ENCODE measurements at places on chromosomes 7 and 10.

GRCh38 chr7:17940951-17941431, 697 bp upstream of the SNX13 start:
- DNase-seq, result no peak

DNA sequence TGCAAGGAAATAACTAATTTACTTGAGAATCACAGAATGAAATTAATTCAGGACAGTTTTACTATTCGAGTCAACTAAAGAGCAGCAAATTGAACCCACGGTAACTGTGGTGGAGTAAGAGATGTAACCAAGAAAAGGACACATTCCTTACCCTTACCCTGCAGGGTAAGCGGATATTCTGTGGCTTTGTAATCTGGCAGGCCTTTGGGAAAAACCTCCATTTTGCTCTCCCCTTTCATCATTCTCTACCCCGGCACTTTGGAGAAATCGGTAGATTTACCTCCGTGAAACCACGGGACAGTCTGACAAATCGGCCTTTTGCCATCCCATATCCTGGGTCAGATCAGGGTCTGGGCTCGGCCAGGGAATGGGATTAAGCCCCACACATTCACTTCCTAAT, 18.4 kb downstream of the RCC1L start:
- no peak for DNase-seq

DNA sequence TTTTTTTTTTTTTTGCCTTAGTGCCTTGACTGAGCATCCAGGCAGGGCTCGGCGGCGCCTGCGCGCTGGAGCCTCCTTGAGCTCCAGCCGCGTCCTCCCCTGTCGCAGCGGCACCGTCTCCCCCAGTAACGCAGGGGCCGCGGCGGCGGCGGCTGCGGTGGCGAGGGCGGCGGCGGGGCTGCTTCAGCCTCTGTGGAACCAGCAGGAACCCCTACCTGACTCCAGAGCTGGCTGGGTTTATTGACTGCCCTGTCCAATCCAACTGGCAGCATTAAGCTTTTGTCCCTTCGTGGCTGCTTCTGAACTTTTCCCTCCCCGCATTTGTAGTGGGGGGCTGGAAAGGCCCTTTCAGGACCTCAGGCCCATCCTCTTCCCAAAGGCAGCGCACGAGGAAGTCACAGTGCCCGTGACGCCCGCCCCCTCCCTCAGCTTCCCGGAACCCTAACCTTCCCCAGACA, at the start of gene GPR85:
Gene GPR85, minus strand, starts transcription at position 397 of the 458 bp plus-strand sequence. CDS start 2,106 bp downstream, outside the sequence.
- peak; percentile 71 for DNase-seq

DNA sequence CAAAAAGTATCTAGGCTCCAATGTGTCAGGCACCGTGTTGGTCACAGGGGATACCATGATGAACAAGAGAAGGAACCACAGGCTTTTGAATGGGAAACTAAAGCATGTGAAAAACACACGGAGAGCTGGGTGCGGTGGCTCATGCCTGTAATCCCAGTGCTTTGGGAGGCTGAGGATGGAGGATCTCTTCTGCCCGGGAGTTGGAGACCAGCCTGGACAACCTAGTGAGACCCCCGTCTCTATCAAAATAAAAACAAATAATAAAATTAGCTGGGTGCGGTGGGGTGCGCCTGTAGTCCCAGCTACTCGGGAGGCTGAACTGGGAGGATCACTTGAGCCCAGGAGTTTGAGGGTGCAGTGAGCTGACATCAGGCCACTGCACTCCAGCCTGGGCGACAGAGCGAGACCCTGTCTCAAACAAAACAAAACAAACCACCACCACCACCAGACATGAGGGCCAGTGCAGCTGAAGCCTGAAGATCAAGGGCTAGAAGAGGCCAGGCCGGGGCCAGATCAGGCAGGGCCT, 611 bp upstream of the COPS6 start:
- DNase-seq, result no peak

DNA sequence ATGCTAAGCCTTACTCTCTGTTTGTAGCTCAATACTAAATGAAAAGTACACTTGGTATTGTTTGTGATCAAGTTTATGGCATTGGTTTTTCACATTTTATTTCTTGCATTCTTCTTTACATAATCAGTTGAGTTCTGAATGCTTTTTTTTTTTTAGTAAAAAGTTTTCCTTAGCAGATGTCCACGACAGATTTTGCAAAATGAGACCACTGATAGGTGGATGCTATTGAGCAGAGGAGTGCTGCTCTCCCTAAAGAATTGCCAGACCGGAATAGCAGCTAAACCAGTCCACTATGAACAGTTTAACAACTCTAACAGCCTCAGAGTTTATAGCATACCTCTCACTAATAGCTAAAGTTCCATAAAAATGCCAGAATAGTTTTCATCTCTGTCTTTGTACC, 225.1 kb upstream of the CACNA2D1 start:
- DNase-seq, result no peak

DNA sequence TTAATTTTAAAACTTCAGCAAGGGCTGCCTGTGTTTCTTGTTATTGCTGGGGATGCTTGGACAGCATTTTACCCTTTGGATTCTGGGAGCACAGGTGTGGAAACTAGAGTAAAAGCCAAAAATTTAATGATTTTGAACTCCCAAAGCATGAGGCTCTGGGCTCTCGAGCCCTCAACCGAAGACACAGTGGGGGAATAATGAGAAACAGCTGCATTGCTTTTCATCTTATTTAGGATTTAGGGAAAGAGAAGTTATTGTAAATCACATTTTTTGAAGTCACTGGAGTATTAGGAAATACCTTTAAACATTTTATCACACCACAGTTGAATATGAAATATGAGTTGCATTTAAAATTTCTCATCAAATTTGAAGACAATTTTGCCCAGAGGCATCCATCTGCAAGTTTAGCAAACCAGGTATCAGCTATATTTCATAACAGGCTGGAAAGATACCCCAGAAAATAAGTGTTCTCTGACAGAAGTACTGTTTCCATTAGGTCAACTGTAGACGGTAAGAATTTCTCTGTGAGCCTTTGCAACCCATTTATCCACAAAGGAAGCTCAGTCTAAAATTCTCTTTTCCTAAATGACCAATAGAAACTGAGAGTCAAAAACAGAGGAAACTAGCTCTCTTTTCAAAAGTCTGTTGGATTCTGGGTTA, 290.6 kb upstream of the PHYHIPL start:
- DNase-seq, result peak; percentile 78

Data from hindlimb muscle (tissue), 1 donor.